Fibroblast of mammary gland (primary cell): ENCODE measurements at places on chromosomes 7 and 10.

GRCh38 chr7:71649812-71650211 lies 517.9 kb downstream of the GALNT17 start:
- DNase-seq: no peak

DNA sequence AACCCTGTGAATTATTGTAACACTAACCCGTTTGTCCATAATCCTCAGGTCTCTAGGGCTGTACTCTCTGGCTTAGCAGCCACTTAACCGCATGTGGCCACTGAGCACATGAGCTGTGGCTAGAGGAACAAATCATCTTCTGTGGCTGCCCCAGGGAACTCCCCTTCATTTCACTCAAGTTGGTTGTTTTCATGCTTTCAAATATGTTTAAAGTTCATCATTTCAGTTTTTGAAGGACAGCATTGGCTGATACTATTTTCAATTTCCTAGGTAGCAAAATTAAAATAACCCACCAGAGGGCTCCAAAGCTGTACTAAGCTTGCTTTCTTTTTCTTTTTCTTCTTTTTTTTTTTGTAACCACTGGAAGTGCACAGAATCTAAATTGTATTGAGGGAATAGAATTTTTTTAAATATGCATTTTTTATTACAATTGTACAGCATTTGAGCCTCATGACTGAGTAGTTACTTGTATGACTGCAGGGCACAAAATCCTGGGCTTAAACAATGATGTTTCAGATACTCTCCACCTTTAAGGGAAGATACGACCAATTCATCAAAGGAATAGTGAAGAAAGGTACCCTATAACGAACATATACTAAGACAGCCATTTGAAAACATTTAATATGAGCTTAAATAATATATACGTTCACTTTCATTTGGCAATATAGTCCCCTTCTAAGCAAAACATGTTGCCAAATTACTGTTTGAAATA lies 38.6 kb downstream of the MRC1 start:
- peak; percentile 41 for DNase-seq

GRCh38 chr7:137036768-137037167 lies 168.3 kb downstream of the CHRM2 start:
- no peak for DNase-seq

DNA sequence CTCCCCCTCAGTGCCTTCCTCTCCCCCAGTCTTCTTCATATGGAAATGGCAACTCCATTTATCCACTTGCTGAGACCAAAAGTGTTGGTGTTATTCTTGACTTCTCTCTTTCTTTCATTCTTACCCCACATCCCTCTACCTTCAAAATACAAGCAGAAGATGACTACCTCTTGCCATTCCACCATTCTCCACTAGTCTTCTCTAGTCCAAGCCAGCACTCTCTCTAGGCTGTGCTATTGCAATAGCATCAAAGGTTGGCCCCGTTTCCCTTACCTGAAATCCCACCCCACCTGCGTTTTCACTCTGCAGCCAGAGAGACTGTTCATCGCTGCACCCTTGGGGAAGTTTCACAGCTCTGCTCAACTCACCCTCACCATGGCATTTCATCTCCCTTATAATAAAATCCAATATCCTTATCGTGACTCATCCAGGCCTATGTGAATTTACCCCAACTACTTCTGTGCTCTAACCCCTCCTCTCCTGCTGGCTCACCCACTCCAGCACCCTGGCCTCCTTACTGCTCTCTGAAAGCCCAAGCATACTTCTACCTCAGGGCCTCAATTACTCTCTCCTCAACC lies 109.1 kb downstream of the LSM5 start:
- no peak for DNase-seq

DNA sequence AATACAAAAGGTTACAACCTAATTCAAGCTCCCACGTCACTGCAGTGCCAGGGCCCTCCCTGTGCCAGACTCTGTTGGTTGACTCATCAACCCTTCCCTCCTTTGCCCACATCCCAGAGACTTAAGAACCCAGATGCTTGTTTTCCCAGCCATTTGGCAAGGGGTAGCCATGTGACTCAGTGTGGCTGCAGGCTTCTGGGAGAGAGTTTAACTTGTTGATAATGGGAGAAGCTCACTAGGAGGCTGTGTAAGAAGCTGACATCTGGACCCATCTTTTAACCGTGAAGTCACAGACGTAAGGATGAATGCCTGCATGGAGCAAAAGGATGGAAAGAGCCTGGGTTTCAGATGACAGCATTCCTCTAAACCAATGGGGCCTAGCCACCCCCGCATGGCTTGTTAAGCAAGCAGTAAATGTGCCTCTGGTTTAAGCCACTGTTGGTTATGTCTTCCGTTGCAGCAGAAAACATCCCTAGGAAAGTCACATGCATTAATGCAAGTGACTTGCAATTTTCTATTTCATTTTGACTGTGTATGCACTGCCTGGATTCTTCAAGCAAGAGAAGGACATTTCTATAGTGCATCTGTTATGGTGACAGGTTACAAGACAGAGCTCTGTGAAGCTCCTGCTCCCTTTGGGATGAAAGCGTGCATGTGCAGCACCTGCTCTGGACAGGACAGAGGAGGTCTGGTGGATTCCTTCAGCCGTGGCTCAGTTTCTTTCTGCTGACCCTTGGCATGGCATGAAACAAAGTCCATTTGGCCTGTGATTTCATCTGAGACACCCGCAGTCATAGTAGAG lies 57.5 kb upstream of the CREB5 start:
- peak; percentile 100 for DNase-seq

GRCh38 chr10:103096130-103096529 lies 96.9 kb downstream of the NT5C2 start:
- DNase-seq: no peak

- no peak for DNase-seq
These were observed 462.8 kb downstream of the GALNT17 start for GRCh38 chr7:71594736-71595135.

- DNase-seq: no peak
These were observed 306.6 kb downstream of the CAMK1D start for GRCh38 chr10:12655940-12656339.

- no peak for DNase-seq
These were observed 114.6 kb upstream of the BMPER start for GRCh38 chr7:33790746-33791145.

DNA sequence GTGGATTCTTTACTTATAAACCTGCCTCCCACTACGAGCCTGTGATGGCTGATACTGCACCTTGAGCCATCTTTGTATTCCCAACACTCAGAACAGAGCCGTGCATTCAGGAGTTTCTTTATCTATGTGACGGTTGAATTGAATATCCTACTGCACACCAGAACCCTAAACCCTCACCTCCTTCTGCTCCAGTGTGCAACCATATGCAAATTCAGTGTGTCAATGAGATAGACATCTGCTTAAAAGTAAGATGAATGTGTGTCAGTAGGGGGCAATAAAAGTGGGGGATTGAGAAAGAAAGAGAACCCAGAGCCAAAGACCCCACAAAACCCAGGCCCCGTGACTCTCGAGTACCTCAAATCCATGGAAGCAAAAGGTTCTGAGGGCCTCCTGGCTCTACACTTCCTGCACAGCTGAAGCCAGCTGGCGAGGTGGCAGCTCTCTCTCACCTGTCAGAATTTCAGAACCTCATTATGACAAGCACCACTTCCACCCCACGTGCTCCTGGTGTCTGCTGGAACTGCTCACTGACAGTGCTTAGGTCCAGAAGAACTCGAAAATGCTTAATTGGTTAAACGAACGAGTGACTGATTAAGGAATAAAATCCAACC lies 143.3 kb upstream of the GPR26 start:
- DNase-seq: no peak

GRCh38 chr7:51009716-51010496 lies 227.2 kb upstream of the GRB10 start:
- DNase-seq: peak; percentile 86

- DNase-seq: no peak
These were observed 97.0 kb downstream of the NPSR1 start for GRCh38 chr7:34755008-34755407.

- DNase-seq: peak; percentile 82
These were observed 80.3 kb downstream of the LRRC17 start for GRCh38 chr7:102992938-102993717.
